ENCODE measurements at places on chromosomes 2 and 18. TPM values are rescaled to one million over a fixed set of nuclear protein-coding genes. Genes with fewer than 3 reads are reported as not detected.

GRCh38 chr2:192657362-192657761, 462.6 kb upstream of the TMEFF2 start:
- no peaks in the 10 kb centered on the region for H3K4me1 ChIP-seq
- no peaks in the 10 kb centered on the region for H3K27me3 ChIP-seq
- H3K4me3 ChIP-seq = no peak overlapping the region

GRCh38 chr18:4119127-4119648, 335.9 kb downstream of the DLGAP1 start:
- H3K4me3 ChIP-seq = no peak overlapping the region
- no peaks in the 10 kb centered on the region for H3K4me1 ChIP-seq
- peaks cover 2% of the 10 kb centered on the region for H3K27me3 ChIP-seq
- H3K27ac ChIP-seq = no peak overlapping the region

- H3K4me1 ChIP-seq = no peaks in the 10 kb centered on the region
- no peaks in the 10 kb centered on the region for H3K27me3 ChIP-seq
- H3K4me3 ChIP-seq = no peak overlapping the region
- H3K36me3 ChIP-seq = no peaks in the 10 kb centered on the region
Observed at GRCh38 chr2:238299803-238300202, 11.4 kb upstream of the PER2 start.

- no peak overlapping the region for H3K27ac ChIP-seq
- no peak for DNase-seq
- H3K27me3 ChIP-seq = no peaks in the 10 kb centered on the region
Observed at GRCh38 chr2:179222076-179222475, 42.6 kb downstream of the SESTD1 start.

GRCh38 chr2:15180379-15180778, 380.8 kb downstream of the NBAS start:
- H3K27me3 ChIP-seq = no peaks in the 10 kb centered on the region
- peaks cover 3% of the 10 kb centered on the region for H3K36me3 ChIP-seq
- no peak overlapping the region for H3K4me3 ChIP-seq
- peaks cover 15% of the 10 kb centered on the region for H3K4me1 ChIP-seq
- DNase-seq = no peak

DNA sequence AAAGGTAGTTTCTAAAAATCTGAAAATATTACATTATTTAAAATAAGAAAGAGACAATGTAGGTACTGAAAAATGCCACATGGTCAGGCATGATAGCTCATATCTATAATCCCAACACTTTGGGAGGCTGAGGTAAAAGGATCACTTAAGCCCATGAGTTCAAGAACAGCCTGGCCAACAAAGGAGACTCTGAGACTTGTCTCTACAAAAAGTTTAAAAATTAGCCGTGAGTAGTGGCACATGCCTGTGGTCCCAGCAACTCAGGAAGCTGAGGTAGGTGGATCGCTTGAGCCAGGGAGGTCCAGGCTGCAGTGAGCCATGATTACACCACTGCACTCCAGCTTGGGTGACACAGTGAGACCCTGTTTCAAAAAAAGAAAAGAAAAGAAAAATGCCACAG, 21.8 kb downstream of the ATAD2B start:
- no peak for DNase-seq
- H3K4me1 ChIP-seq = no peaks in the 10 kb centered on the region
- H3K4me3 ChIP-seq = no peak overlapping the region
- no peaks in the 10 kb centered on the region for H3K36me3 ChIP-seq
- no peaks in the 10 kb centered on the region for H3K27me3 ChIP-seq

The MC2R gene
- total RNA-seq = not detected

The ZNF24 gene
- 68.3 TPM for total RNA-seq

Data from CD4-positive, alpha-beta T cell (primary cell).